ENCODE measurements at places on chromosomes 7 and 10.
A peak's percentile ranks its signal among the peaks of the same experiment; 100 is the strongest.

DNA sequence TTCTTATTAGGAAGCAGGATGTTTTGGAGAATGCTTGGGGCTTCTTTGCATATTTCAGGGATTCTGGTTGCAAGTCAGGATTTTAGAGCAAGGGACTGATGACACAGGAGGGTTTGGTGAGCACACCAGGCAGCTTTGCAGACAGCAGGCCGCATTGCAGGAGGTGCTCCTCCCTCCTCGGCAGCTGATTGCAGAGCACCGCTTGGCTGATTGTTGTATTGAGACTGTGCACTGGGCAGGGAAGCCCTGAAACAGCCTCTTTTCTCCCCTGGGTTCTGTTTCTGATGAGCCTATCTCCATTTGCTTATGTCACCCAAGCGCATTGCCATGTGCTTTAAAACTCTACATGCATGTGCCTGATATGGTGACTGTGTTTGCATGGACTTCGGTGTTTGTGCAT, 769.6 kb downstream of the GRID1 start:
- DNase-seq: no peak

DNA sequence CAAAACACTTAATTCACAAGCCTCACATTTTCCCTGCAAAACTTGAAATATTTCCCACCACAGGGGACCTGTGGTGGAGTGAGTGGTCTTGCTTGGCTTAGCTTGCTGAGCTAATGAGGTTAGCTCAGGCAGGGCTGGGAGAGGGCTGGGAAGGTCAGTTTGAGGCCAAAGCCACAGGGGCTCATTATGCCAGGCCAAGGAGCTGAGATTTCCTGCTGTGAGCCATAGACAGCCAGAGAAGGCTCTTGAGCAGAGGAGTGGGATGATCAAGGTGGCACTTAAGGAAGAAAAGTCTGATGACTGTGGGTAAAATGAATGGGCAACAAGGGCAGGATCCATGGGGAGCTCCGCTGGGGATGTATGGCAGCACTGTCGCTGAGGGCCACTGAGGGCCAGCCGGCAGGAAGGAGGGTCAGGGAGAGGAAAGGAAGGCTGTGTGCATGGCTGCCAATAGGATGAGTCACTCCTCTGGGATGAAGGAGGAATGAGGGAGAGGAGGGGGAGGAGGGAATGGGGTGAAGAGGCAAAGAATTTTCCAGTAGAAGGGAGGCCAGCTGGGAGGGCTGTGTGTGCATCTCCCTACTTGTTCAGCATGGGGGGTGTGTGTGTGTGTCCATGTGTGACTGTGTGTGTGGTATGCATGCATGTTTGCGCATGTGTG, 18.7 kb upstream of the ZNF488 start:
- DNase-seq: no peak

DNA sequence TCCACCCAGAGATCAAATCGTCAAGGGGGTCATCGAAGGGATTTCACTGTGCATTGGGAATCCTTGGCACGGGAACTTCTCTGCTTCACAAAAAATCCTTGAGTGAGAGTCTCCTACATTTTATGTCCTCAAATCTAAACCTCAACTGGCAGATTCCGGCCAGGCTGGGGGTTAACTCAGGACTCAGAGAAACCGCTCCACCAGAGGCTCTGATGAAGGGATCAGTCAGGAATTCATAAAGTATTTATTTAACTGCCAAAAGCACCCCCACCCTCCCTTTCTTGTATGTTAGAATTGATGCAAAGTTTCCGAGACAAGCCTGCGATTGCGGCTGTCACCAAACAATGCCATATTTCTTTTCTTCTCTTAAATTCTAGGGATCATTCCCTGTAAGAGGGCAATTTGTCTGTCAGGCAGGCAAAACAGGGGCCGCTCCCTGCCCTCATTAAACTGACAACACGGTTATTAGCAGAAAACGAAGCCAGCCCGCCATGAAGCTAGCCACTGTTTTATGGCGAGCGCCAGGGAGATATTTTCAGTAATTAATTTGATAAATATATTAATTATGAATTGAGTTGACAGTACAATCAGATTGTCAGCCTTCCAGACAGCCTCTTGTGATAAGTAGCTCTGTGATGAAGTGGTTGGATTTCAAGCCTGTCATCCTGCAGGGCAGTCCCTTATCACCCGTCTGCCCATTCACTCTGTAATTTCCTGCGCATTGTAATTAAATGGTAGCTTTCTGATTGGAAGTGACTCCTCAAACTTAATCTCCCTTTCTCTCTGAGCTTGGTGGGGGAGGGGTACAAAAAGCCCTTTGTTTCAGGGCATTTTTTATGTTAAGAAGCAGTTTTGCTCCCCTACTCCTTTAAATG, 153.0 kb upstream of the GPR26 start:
- no peak for DNase-seq

DNA sequence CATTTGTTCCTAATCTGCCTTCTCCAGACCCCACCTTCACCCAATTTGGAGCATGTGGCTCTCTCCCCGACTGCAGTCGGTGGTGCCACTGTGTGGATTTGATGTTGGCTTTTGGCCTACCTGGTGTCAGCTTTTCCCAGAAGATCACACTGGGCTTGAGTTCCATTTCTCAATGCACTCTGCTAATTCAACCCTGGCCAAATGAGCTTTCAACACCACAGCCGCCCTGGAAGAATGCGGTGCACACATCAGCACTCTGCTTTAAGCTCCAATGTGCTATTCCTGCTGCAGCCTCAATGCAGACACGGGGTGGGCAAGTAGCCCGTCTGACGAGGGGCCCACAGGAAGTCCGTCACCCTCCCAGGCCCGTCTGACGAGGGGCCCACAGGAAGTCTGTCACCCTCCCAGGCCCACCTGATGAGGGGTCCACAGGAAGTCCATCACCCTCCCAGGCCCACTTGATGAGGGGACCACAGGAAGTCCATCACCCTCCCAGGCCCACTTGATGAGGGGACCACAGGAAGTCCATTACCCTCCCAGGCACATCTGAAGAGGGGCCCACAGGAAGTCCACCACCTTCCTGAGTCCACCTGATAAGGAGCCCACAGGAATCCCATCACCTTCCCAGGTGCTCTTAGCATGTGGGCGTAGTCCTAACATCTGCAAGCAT, 64.4 kb downstream of the ASB13 start:
- DNase-seq: no peak

GRCh38 chr10:43846187-43846680, 197.6 kb upstream of the ZNF32 start:
- peak; percentile 46 for DNase-seq

GRCh38 chr10:128549101-128549608, 422.9 kb upstream of the MKI67 start:
- no peak for DNase-seq

DNA sequence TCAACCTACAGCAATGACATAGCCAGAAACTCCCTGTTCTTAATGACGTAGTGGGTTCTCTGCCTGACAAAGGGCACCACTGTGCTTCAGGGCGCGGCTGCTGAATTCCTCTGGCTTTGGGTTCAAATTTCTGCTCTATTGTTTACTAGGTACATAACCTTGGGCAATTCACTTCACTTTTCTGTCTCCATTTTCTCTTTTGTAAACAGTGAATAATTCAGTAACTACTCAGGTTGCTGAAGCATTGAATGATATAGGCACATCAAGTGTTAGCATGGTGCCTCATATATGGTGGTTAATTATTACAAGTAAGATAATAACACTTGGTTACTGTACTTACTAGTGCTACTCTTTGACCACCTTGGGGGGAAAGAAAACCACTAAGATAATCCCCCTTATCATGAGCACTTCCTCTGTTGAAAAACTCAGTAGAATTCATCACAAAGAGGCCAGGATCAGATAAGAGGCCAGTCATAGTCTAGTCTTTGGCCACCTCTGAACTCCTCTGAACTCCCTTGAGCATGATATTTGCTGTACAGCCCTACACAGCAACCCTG, 92.0 kb upstream of the AHR start:
- no peak for DNase-seq

DNA sequence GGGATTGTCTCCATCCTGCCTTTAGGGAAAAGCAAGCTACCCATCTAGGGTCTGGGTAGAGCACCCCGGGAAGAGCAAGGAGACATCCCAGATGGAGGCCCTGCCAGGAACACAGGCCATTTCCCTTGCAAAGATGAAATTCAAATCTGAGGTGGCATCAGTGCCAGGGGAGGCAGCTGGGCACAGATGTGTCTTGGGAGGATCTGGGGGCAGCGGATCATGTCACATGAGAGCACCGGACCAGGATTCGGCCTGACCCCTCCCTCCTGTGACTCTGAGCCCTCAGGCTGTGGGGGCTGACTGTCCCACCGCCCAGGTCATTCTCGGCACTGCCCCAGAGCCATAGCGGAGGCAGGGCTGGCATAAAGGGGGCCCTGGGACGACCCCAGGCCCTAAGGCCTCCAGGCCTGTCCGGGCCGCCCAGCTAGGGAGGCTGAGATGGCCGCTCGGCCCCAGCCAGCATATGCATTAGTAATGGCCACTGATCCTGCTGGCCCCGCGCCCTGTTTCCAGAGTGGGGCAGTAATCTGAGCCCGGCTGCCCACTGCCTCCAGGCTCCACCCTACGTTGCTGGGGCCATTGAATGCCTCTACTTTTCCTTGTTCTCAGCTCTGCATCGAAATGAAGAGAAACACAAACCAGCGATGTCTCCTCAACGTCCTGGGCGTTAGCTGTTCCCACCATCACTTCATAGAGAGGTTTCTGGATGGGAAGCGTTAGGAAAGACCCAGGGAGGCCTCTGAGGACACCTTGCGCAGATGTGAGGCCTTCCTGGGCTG, 148.5 kb downstream of the UBE2H start:
- no peak for DNase-seq

DNA sequence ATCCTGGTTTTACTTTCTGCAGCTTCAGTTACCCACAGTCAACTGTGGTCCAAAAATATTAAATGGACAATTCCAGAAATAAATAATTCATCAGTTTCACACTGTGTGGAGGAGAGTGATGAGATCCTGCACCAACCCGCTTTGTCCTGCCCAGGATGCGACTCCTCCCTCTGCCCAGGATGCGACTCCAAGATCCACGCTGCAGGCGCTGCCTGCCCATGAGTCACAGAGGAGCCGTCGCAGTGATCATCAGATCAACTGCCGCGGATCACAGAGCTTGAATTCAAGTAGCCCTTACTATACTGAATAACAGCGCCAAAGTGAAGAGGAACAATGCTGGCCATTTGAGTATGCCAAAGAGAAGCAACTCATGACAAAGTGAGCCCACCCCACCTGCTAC, 61.5 kb downstream of the GRB10 start:
- no peak for DNase-seq

DNA sequence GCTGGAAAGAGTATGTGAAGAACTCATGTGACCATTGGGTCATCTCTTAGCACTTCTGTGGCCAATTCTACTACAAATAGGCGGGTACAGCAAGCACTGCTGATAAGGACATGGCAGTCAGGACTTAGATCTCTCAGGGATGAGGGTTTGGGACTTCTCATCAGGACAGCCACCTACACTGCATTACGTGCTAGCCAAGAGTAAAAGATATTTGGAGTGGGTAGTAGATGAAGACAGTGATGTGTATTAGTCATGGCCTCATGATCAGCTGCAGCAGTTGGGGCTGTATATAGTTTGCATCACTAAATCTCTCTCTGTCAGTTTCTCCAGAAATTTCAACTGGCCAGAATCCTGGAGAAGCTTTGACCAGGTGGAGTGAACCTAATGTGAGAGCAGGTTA, 9.2 kb downstream of the TAS2R60 start:
- DNase-seq: no peak

DNA sequence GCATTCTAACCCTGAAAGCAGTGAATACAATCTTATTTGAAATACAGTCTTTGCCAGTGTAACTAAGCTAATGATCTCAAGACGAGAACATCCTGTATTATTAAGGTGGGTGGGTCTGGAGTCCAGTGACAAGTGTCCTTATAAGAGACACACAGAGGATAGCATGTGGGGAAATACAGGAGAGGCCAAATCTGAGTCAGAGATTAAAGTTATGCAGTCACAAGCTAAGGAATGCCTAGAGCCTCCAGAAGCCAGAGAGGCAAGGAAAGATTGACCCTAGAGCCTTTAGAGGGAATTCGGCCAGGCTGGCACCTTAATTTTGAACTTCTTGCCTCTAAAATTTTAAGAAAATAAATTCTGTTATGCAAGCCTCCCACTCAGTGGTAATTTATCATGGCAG, 87.5 kb upstream of the HGF start:
- no peak for DNase-seq

GRCh38 chr10:58352956-58353610, 18.3 kb downstream of the UBE2D1 start:
- DNase-seq: no peak

DNA sequence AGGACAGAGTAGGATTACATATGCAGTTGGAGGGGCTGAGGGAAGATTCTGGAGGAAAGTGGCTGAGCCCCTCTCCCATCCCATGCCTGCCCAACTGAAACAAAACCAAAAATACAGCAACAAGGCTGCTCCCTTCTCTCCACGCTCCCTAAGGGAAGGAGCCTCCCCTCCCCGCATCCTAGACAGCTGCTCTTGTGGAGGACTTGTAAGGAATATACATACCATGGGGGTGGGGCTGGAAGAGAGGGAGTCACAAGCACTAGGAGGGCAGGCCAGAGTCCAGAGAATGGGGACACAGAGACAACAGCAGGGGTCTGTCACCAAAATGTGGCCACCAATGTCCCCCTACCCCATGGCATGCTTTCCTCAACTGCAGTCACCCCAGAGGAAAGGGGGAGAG, 13.2 kb downstream of the LDB1 start:
- DNase-seq: no peak

GRCh38 chr7:118615-119391, 73.6 kb upstream of the FAM20C start:
- DNase-seq: no peak

DNA sequence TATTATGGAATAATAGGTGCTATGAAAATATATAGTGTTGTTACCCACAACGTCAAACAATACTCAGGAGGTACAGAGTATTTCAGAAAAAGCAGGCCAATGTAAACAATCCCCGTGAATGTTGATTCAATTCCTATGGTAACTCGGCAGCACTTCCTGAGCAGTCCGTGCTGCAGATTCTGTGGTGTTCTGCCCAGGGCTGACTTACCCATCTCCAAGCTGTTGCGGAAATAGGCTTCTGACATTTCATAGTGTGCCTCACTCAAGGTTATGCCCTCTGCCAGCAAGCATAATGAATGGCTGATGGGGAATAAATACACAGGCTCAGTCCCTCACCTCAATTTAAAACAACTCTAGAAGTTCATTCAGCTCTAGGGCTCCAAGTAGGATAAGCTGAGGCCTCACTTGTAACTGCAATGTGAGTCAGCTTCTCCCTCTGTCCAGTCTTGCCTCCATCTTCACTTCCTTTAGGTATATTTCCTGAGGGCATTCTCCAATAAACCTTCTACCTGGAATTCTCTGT, 177.6 kb downstream of the GNAI1 start:
- peak; percentile 25 for DNase-seq

GRCh38 chr7:94380264-94380663, 14.4 kb upstream of the COL1A2 start:
- DNase-seq: no peak

- DNase-seq: no peak
These were observed 79.9 kb upstream of the SLC26A5 start for GRCh38 chr7:103525937-103526336.

- no peak for DNase-seq
These were observed 23.9 kb upstream of the ADAMTS14 start for GRCh38 chr10:70648427-70648826.
